ENCODE measurements at places on chromosomes 6 and 20.

DNA sequence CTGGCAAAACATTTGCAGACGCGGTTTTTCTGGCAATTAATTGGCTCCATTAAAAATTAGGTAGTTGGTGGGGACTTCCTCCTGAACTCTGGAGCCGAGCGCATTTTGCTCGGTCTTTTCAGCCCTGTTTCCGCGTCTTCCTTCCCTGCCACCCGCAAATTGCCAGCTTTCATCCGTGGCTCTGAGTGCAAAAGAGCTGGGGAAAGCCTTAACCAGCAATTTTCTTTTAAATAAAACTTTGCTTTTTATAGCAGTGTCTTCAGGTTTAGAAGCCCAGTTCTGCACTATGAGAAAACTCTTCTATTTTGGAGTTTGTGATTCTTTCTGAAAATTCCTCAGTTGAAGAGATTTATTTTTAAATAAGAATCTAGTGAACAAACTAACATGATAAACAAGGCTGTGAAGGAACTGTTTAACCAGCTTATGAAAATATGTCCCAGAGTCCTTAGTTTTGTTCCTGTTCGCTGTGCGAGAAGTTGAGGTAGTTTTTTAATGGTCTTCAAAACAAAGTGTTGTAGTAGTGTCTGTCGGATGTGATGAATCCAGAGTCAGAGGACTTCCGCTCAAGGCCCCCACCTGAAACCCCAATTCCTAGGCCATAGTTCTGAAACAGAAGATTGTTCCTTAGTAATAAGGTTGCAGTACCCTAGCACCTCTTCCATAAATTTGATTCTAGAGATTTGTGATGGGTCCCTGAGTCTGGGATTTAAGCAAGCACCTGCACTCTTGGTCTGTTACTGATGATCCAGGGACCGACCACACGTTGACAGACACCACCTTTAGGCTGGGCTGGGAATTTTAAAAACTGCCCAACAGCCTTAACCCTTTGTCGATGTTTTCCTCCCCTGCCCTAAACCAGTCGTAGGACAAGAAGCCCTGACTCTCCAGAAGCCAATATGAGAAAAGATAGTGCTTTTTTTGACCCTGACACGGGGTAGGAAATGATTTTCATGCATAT lies 950 bp downstream of the KCTD20 start:
- no peak for DNase-seq

GRCh38 chr20:63651942-63652191 lies 1.4 kb downstream of the STMN3 start:
- no peak for DNase-seq

DNA sequence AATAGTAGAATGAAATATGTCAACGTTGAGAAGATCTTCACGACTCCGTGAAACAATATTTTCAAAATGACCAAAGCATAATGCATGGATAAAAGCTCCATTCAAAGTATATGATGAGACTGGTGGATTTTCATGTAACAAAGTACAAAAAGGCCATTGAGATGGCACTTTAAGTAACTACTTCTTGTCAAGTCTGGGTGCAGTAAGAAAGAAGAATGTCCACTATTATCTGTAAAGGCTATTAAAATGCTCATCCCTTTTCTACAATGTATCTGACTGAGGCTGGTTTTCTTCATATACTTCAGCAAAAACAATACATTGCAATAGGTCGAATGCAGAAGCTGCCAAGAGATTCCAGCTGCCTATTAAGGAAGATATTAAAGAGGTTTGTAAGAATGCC lies 457.4 kb downstream of the PKHD1 start:
- DNase-seq, result no peak

- no peak for DNase-seq
These were observed 2.1 kb downstream of the FAM217B start for GRCh38 chr20:59942245-59942644.

DNA sequence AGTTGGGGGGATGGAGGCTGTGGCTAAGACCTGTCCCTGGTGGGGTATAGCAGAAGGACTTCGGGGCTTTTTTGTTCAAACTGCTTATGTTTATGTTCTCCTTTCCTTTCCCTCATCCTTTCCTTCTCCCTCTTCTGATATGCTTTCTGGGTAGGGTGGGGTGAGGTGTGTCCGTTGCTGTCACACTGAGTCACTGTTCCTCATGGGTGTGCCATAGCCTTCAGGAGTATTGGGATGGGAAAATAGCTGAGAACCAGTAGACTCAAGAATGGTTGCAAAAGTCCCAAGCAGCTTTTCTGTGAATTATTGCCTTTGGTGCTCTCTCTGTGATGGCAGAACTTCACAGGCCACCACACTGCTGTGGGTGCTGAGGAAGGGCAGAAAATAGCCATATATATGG lies 39.6 kb downstream of the TPD52L1 start:
- no peak for DNase-seq

DNA sequence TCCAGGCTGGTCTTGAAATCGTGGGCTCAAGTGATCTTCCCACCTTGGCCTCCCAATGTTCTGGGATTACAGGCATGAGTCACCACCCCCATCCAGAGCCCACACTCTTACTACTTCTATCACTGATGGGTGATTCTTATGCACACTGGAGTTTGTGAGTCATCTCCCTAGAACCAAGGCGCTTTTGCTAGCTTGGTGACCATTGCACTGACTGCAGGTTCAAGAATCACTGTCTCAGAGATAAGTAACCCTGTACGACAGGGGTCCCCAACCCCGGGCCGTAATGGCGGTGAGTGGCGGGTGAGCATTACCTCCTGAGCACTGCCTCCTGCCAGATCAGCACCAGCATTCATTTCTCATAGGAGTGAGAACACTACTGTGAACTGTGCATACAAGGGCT lies 118.8 kb downstream of the MAP3K7 start:
- DNase-seq, result no peak

DNA sequence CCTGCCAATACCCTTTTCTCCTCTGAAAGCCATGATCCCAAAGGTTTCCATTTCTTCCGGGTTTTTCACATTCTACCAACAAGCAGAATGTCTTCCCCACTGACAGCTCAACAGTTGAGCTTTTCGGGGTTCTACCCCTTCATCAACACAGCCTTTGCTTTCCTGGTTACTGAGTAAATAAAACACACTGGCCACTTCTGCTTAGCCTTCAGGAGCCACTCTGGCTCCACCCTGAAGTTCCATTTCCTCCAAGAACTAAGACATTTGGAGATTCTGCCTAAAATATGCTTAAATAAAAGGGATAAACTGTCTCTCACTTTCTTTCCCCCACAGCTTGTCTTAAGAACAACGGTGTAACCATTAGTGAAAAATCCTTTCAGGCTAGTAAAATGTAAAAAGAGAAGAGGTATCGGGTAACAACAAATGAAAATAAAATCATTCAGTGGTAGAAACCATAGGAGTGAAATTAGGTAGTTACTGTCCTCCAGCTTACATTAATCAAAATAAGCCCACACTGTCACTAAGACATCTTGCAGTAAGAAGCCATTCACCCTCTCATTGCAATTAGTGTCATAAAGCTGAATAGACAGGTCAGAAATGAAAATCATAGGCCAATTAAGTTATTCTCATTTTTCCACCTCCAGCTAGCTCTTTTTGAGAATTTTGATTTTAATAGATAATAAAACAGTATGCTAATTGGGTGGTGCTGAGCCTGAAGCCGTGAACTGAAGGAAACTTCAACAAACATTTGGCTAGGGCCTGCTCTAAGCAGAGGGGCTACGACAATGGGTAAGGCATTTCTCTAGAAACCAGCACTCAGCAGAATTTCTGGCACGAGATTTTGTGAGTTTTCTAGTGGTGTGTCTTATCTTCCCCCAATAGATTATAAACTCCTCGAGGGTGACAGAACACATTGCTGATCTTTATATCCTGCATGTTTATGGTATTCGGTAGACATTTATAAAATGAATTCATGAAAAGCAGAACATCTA lies 194.2 kb downstream of the KHDC1L start:
- DNase-seq, result no peak

- no peak for DNase-seq
These were observed 68.9 kb downstream of the EDN1 start for GRCh38 chr6:12359036-12359435.
